Activated T-helper 1 cell treated with anti-CD3 and anti-CD28 coated beads, Interleukin-12 subunit alpha, Interleukin-12 subunit beta, Interleukin-2, Interleukin-4 antibody, amounts not matched to agents 30 ng/mL and 10 ng/mL and 1 ng/mL, durations not matched to agents 14 hours and 24 hours and 36 hours (primary cell): ENCODE measurements at places on chromosomes 16 and 17. TPM values are rescaled to one million over a fixed set of nuclear protein-coding genes. Genes with fewer than 3 reads are reported as not detected.
A peak's percentile ranks its signal among the peaks of the same experiment; 100 is the strongest.

SMIM22 gene
- total RNA-seq: not detected in 2 replicates

DNA sequence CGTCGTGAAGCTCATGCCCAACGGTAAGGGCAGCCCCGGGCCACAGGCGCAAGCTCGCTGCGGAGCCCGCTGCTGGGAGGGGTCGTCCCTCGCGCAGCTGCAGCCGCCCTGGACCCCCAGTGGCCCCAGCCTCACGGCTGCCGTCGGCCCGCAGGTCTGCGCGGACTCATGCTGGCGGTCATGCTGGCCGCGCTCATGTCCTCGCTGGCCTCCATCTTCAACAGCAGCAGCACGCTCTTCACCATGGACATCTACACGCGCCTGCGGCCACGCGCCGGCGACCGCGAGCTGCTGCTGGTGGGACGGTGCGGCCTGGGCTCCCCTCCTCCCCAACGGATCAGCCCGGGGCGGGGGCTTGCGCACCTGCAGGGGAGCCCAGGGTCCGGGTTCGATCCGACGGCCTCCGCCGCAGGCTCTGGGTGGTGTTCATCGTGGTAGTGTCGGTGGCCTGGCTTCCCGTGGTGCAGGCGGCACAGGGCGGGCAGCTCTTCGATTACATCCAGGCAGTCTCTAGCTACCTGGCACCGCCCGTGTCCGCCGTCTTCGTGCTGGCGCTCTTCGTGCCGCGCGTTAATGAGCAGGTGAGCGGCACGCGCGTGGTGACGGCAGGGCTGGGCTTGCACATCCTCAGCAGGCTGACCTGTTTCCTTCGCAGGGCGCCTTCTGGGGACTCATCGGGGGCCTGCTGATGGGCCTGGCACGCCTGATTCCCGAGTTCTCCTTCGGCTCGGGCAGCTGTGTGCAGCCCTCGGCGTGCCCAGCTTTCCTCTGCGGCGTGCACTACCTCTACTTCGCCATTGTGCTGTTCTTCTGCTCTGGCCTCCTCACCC lies 5.8 kb downstream of the SLC5A2 start:
- H3K4me3 ChIP-seq: peak overlapping the region; percentile 87
- no peak for DNase-seq
- peaks cover 2% of the 10 kb centered on the region for H3K36me3 ChIP-seq
- H3K4me1 ChIP-seq: no peaks in the 10 kb centered on the region
- peaks cover 22% of the 10 kb centered on the region for H3K27me3 ChIP-seq

- no peaks in the 10 kb centered on the region for H3K27me3 ChIP-seq
- peak overlapping the region; percentile 28 for H3K4me3 ChIP-seq
- DNase-seq: no peak
- peaks cover 100% of the 10 kb centered on the region for H3K4me1 ChIP-seq
- peak overlapping the region; percentile 75 for H3K27ac ChIP-seq
- peaks cover 62% of the 10 kb centered on the region for H3K36me3 ChIP-seq
Observed at GRCh38 chr17:57282296-57282695, 26.0 kb downstream of the MSI2 start.

- no peak overlapping the region for H3K4me3 ChIP-seq
- H3K27ac ChIP-seq: no peak overlapping the region
- H3K4me1 ChIP-seq: no peaks in the 10 kb centered on the region
Observed at GRCh38 chr17:51595826-51596398, 335.6 kb downstream of the UTP18 start.

- no peaks in the 10 kb centered on the region for H3K36me3 ChIP-seq
- no peaks in the 10 kb centered on the region for H3K4me1 ChIP-seq
- no peak for DNase-seq
- H3K27me3 ChIP-seq: peaks cover 1% of the 10 kb centered on the region
- H3K27ac ChIP-seq: no peak overlapping the region
Observed at GRCh38 chr17:67281743-67282142, 36.7 kb upstream of the HELZ start.
